ENCODE measurements at places on chromosomes 6 and 20. TPM values are rescaled to one million over a fixed set of nuclear protein-coding genes. Genes with fewer than 3 reads are reported as not detected.

The GJA10 gene
- 0.56 TPM for total RNA-seq

The FAM209B gene
- total RNA-seq = not detected

The GZF1 gene
- 17.0 TPM for total RNA-seq

The TGM3 gene
- not detected for total RNA-seq

The LSM2 gene
- 34.3 TPM for total RNA-seq

The VWA7 gene
- total RNA-seq = 1.8 TPM

The WFDC2 gene
- total RNA-seq = 1.3 TPM

The OPN5 gene
- total RNA-seq = 0.83 TPM

The PXDC1 gene
- 57.9 TPM for total RNA-seq

The COL19A1 gene
- 0.83 TPM for total RNA-seq

The CRIP3 gene
- total RNA-seq = 0.82 TPM

The CD109 gene
- 0.53 TPM for total RNA-seq

The TP53INP2 gene
- total RNA-seq = 17.8 TPM

The RFX6 gene
- total RNA-seq = not detected

The AKIRIN2 gene
- total RNA-seq = 33.5 TPM

The CAP2 gene
- 11.4 TPM for total RNA-seq

The PCNA gene
- 57.8 TPM for total RNA-seq

The TCF19 gene
- 2.2 TPM for total RNA-seq

The SLC17A3 gene
- total RNA-seq = not detected

The TFAP2A gene
- 4.9 TPM for total RNA-seq
